Activated CD4-positive, alpha-beta memory T cell treated with anti-CD3 and anti-CD28 coated beads, Interleukin-2, amount 10 ng/mL, durations not matched to agents 7 days and 5 days (primary cell): ENCODE measurements at places on chromosomes 1 and 21. TPM values are rescaled to one million over a fixed set of nuclear protein-coding genes. Genes with fewer than 3 reads are reported as not detected.

DNA sequence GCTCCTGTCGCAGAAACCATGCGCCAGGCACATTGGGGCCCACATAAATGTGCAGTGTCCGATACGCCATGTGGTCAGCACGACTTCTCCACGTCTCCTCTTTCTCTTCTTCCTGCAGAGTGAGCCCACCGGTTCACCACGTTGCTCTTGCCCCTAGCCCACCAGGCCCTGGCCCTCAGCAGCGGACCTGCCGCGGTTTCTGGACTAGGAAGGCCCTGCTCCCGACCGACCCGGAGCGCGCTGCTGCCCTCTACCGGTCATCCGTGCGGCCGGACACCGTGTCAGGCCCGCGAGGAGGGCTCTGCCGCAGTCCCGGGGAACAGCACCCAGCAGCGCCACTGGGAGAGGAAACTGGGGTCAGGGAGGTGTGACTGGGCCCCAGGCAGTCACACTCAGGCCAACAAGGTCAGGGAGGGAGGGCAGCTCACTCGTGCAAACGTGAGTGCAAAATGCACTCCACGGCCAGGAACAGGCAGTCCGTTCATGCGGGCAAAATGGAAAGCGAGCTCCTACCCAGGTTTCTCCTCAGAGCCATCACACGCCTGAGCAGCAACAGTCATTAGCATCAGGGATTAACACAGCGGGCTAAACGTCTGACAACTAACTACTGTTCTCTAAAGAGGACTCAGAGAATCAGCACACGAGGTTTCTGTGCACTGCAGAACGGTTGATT lies 13.7 kb downstream of the TLR5 start:
- H3K36me3 ChIP-seq, result no peaks in the 10 kb centered on the region
- peak; percentile 54 for DNase-seq
- peaks cover 6% of the 10 kb centered on the region for H3K4me1 ChIP-seq

LCE2C gene
- not detected for total RNA-seq

GRCh38 chr1:214856843-214857242 lies 225.7 kb upstream of the KCNK2 start:
- no peaks in the 10 kb centered on the region for H3K36me3 ChIP-seq
- no peak overlapping the region for H3K4me3 ChIP-seq
- no peaks in the 10 kb centered on the region for H3K4me1 ChIP-seq

ELAPOR1 gene
- total RNA-seq, result 5.0 TPM

ZBTB40 gene
- total RNA-seq, result 15.2 TPM

GRCh38 chr1:58065520-58065919 lies 481.0 kb downstream of the OMA1 start:
- no peak overlapping the region for H3K27ac ChIP-seq
- H3K4me1 ChIP-seq, result no peaks in the 10 kb centered on the region
- no peak overlapping the region for H3K4me3 ChIP-seq
- no peaks in the 10 kb centered on the region for H3K27me3 ChIP-seq

GBP4 gene
- total RNA-seq, result 61.6 TPM

AUNIP gene
- 5.4 TPM for total RNA-seq

DNA sequence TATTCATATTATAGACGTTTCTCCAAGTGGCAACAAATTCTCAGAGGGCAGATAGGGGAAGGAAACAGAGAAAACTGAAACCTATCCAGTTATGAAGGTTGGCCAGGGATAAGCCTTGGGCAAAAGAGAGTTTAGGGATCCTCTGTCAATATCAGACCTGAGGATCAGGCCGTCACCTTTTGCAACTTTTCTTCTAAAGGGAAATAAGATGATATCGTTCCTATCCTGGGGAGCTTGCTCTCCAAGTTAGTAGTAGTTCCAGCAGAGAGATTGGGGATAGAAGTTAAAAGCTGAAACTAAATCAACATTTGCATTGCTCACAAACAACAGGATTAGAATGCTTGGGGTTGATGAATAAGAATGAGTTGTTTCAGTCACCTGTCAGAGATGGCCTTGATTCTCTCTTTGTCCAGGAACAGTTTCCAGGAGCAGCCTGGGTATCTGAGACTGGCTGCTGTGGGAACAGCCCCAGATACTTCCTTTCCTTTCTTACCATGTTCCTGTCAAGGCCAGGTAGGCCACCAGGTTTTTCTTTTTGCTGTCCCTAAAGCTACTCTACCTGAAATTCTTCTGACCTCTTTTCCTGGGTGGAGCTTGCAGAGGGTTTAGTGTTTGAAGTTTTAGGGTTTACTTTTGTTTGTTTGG lies 2.5 kb downstream of the RIIAD1 start:
- H3K27me3 ChIP-seq, result peaks cover 62% of the 10 kb centered on the region
- DNase-seq, result no peak
- no peaks in the 10 kb centered on the region for H3K36me3 ChIP-seq

TDRD5 gene
- not detected for total RNA-seq

GRCh38 chr1:148263906-148264255 lies 111.8 kb upstream of the NBPF11 start:
- peak overlapping the region; percentile 84 for H3K4me3 ChIP-seq
- H3K36me3 ChIP-seq, result no peaks in the 10 kb centered on the region
- no peak for DNase-seq
- H3K27ac ChIP-seq, result peak overlapping the region; percentile 16
- H3K27me3 ChIP-seq, result peaks cover 27% of the 10 kb centered on the region

SYCP1 gene
- not detected for total RNA-seq

GRCh38 chr1:166822385-166822784 lies 16.9 kb upstream of the POGK start:
- H3K36me3 ChIP-seq, result no peaks in the 10 kb centered on the region

GRCh38 chr1:68808351-68808750 lies 311.5 kb upstream of the DEPDC1 start:
- no peaks in the 10 kb centered on the region for H3K36me3 ChIP-seq
- H3K27ac ChIP-seq, result no peak overlapping the region
- H3K4me1 ChIP-seq, result no peaks in the 10 kb centered on the region

DNA sequence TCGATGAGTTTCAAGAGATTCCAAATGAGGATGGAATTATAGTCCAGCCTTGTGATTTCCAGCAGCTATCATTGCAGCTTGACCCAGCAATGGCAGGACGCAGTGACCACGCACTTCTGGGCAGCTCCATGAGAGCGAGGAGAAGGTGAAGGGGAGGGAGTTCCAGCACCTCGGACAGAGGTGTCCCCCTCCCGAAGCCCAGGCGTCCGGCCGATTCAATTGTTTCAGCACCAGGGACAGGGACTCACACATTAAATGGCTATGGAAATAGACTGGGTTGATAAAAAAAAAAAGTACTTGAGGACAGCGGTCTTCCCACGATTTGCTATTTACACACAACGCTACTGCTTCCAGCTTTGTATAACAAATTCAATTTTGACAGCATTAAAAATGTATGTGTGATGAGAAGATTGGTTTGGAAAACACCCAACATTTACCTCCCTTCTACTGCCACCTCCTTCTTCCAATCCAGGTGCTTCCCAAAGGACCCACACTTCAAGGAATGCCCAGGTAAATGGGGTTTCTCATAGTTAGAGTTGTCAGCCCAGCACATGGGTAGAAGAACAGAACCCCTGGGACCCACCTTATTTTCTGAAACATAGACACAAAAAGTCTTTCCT lies 71.8 kb downstream of the DISP3 start:
- H3K4me1 ChIP-seq, result no peaks in the 10 kb centered on the region
- no peak overlapping the region for H3K4me3 ChIP-seq
- no peaks in the 10 kb centered on the region for H3K36me3 ChIP-seq
- no peak overlapping the region for H3K27ac ChIP-seq
- H3K27me3 ChIP-seq, result peaks cover 11% of the 10 kb centered on the region

MCOLN2 gene
- total RNA-seq, result 27.2 TPM

- H3K27ac ChIP-seq, result no peak overlapping the region
- DNase-seq, result no peak
- H3K4me1 ChIP-seq, result no peaks in the 10 kb centered on the region
- peaks cover 10% of the 10 kb centered on the region for H3K27me3 ChIP-seq
Observed at GRCh38 chr1:18805925-18806849, 53.3 kb downstream of the TAS1R2 start.

TLCD4 gene
- total RNA-seq, result not detected

GRCh38 chr1:66286307-66286706 lies 247.6 kb upstream of the SGIP1 start:
- H3K27ac ChIP-seq, result no peak overlapping the region
- H3K4me1 ChIP-seq, result peaks cover 77% of the 10 kb centered on the region
- no peak for DNase-seq
- no peak overlapping the region for H3K4me3 ChIP-seq
- H3K27me3 ChIP-seq, result peaks cover 2% of the 10 kb centered on the region

GRCh38 chr1:231828182-231828920 lies 201.8 kb downstream of the DISC1 start:
- H3K36me3 ChIP-seq, result peaks cover 3% of the 10 kb centered on the region
- no peak overlapping the region for H3K4me3 ChIP-seq
- H3K4me1 ChIP-seq, result no peaks in the 10 kb centered on the region
- no peak overlapping the region for H3K27ac ChIP-seq

- no peaks in the 10 kb centered on the region for H3K4me1 ChIP-seq
- no peak overlapping the region for H3K27ac ChIP-seq
- no peaks in the 10 kb centered on the region for H3K36me3 ChIP-seq
- DNase-seq, result no peak
Observed at GRCh38 chr1:179785031-179785431, 41.9 kb downstream of the FAM163A start.

LCE1B gene
- not detected for total RNA-seq

SHCBP1L gene
- not detected for total RNA-seq

- H3K36me3 ChIP-seq, result no peaks in the 10 kb centered on the region
- no peak overlapping the region for H3K27ac ChIP-seq
- H3K4me1 ChIP-seq, result no peaks in the 10 kb centered on the region
- no peak overlapping the region for H3K4me3 ChIP-seq
Observed at GRCh38 chr1:75198761-75199160, 64.6 kb downstream of the LHX8 start.

TIE1 gene
- total RNA-seq, result not detected

PYGO2 gene
- total RNA-seq, result 49.7 TPM

DNA sequence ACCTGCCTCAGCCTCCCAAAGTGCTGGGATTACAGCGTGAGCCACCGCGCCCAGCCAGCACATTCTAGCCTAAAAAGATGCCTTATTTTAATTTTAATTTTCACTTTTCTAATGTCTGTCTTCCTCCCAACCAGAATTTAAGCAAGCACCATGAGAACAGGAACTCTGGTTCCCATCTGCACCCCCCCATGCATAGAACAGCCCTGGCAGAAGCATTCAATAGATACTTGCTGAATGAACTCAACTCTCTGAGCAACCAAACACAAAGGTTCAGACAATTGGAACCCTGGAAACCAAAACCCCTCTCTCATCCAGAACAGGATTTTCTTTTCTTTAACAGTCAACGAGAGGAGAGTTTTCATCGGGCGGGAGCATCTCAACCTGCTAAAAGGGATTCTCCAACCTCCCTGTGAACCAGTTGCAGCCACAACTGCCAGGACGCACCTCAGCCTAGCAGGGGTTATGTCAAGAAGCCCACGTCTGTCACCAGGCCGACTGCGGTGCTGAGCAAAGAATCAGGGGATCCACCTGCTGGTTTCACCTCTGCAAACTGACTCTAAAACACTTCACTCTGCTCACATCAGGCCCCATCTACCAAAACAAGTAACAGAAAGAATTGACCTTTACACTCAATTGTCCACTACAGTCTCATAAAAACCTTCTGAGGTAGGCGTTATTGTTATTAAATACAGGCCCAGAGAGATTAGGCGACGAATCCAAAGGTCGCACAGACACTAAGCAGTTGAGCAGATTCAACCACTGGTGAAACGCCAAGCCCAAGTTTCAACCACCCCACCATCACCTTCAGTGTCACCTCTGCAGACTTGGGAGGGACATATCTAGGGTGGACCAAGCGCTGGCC lies 1.7 kb downstream of the KIAA2013 start:
- peak overlapping the region; percentile 77 for H3K4me3 ChIP-seq
- H3K4me1 ChIP-seq, result peaks cover 44% of the 10 kb centered on the region
- peak overlapping the region; percentile 16 for H3K27ac ChIP-seq
- no peak for DNase-seq

- H3K27me3 ChIP-seq, result no peaks in the 10 kb centered on the region
- no peak for DNase-seq
- H3K4me1 ChIP-seq, result no peaks in the 10 kb centered on the region
- H3K4me3 ChIP-seq, result no peak overlapping the region
Observed at GRCh38 chr1:2428490-2428889, 16.1 kb upstream of the PEX10 start.

DNA sequence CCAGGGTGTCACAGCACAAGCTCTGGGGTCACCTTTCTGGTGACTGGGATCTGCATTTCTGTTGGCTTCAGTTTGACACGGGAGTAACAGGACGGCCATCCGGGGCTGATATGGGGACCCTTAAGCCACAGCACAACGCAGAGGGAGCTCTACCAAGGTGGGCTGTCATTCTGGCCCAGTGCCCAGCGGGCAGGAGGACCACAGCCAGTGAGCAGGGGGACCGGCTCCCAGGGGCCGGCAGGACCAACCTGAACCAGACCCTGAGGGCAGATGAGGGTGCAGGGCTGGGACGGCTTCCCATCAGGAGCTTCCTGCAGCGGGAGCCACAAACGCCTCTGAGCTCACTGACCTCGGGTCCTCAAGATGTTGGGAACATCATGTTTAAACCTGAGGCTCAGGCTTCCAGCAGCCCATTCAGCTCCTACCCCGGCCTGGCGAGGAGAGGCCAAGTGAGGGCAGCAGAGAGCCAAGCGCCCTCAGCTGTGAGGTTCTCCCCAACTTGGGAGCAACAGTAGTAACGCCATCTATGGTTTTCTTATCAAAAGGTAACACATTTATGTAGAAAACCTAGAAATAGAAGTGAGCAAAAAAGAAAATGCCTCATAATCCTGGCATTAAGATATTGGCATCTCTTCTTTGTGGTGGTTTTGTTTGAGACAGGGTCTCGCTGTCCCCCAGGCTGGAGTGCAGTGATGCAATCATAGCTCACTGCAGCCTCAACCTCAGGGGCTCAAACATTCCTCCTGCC lies 26.8 kb downstream of the TMEM201 start:
- no peaks in the 10 kb centered on the region for H3K4me1 ChIP-seq
- H3K27ac ChIP-seq, result no peak overlapping the region
- H3K4me3 ChIP-seq, result no peak overlapping the region
- H3K27me3 ChIP-seq, result peaks cover 5% of the 10 kb centered on the region
- peaks cover 2% of the 10 kb centered on the region for H3K36me3 ChIP-seq

DNA sequence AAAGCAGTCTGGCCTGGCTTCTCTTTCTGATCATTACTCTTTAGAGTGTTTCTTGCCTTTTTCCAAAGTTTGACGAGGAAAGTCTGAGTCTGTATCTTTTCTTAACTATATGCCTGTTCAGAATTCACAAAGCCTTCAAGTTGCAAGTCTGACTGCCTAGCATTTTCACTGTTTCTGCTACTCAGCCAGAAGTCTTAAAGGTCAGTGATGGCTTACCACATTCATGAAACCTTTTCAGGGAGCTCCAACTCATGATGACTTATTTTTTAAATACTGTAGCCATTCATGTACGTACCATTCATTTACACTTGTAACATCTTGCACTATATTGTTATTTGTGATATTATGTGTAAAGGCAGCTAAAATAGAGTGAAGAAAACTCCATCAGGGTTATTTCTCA lies 58.2 kb downstream of the TNFSF4 start:
- H3K4me3 ChIP-seq, result no peak overlapping the region
- peaks cover 9% of the 10 kb centered on the region for H3K4me1 ChIP-seq

SLC2A5 gene
- total RNA-seq, result not detected

NPHS2 gene
- not detected for total RNA-seq

KCNT2 gene
- not detected for total RNA-seq

- H3K4me1 ChIP-seq, result no peaks in the 10 kb centered on the region
- no peak overlapping the region for H3K4me3 ChIP-seq
- no peaks in the 10 kb centered on the region for H3K27me3 ChIP-seq
- no peak overlapping the region for H3K27ac ChIP-seq
- DNase-seq, result no peak
- H3K36me3 ChIP-seq, result no peaks in the 10 kb centered on the region
Observed at GRCh38 chr21:29538115-29538514, 239.4 kb downstream of the BACH1 start.

GRCh38 chr1:63322944-63323864 lies 837 bp downstream of the FOXD3 start:
- H3K4me1 ChIP-seq, result peaks cover 55% of the 10 kb centered on the region
- H3K27ac ChIP-seq, result peak overlapping the region; percentile 29
- H3K4me3 ChIP-seq, result peak overlapping the region; percentile 68
- DNase-seq, result peak; percentile 51
- peaks cover 78% of the 10 kb centered on the region for H3K27me3 ChIP-seq
